Occipital lobe (tissue), 3 donors: ENCODE measurements at places on chromosomes 1 and 21.

DNA sequence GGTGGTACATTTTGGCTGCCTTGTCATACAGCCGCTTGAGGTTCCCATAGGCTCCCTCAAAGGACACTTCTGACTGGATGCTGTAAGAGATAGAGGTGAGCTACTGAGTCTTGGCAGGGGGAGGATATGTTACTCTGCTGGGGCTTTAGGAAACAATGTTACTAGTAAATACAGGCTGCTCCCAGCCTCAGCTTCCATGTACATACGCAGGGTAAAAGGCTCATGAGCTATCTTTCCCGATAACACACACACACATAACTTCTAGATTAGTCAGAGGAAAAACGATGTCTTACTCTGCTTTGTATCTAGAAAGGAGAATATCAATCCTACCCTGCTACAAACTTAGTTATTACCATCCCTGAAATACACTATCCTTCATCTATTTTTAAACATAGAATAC lies 14.3 kb downstream of the SMG5 start:
- DNase-seq = no peak

DNA sequence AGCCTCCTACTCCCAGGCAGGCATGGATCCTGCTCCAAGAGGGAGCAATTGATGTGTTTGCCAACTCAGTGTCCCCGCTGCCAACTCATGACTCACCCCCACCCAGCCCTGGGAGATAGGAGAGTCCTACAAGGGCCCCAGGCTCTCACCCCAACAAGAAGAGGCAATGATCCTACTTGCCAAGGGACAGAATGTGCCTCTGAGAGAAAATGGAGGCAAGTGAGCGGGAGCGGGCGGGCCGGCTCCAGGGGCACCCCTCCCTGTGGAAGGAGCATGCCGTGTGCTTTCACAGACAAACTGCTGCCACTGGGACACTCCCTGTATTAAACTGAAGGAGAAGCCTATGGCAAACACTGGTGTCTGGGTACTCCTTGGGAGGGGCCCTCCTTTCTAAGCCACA lies 16.7 kb downstream of the PKP1 start:
- DNase-seq = no peak

DNA sequence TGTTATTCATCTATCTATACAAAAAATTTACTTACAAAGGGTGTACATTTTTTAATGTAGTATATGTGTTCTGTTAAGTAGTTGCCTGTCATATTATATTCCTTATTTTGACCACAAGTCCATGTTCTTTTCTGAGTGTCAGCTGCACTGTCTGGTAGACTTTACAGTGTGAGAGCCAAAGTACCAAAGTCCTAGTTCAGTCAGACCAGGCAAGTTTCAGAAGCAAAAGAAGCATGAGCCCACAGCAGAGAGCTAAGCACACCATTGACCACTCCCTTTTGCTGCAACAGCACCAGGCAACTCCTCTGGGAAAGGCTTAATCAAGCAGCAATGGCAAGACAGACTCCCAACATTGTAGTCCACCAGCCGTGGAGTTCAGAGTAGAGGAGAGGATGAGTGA lies 631.9 kb upstream of the PKN2 start:
- DNase-seq = no peak

GRCh38 chr1:109777980-109778625 lies 14.4 kb upstream of the EPS8L3 start:
- no peak for DNase-seq

GRCh38 chr1:174956976-174957375 lies 42.8 kb upstream of the CACYBP start:
- DNase-seq = no peak

DNA sequence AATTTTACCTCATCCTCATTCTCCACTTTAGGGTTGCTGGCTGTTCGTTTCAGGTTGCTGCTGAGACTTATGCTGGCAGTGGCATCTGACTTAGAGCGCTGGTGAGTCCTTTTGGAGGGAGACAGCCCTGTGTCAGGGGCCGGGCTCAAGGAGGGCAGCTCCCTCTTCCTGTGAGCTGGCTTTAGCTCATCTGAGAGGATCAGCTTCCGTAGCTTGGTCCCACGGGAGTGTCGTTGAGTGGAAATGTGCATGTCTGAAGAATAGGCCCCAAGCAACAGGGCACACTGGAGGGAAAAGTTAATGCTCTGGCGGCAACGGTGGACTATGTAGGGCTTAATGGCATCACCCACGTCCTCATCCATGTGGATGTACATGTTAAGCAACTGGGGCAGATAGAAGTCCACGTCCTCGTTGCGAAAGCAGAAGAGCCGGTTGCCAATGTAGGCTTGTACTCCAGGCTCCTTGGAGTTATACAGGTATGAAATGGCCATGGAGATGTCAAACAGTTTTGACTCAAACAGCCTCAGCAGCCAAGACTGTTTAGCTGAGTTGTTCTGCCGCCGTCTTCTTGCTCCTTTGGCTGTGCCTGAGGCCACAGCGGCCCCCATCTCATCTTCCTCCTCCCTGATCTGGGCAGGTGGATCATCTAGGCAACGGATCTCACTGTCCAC lies 11.5 kb downstream of the PI4KB start:
- no peak for DNase-seq

- DNase-seq = no peak
Measured at GRCh38 chr1:226988334-226988666, 48.2 kb downstream of the COQ8A start.

- no peak for DNase-seq
Measured at GRCh38 chr1:1616045-1616790, 918 bp downstream of the MIB2 start.

DNA sequence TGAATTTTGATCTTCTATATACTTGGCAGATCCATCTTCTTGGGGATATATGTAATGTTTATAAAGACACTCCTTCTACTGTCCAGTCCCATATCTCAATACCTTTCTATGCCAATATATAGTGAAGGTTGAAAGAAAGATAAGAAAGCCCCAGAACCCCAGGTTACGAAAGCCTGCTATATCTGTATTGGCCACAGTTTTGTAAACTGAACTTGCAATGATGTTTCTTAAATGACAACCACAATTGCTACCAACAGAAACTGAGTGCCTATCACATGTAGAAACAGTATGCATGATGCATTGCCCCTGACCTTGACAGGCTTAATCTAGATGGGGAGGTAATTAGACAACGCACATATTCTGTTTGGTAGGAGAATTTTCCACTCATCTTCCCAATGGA lies 7.8 kb upstream of the RIMKLA start:
- no peak for DNase-seq

- DNase-seq = no peak
Measured at GRCh38 chr1:232890340-232890943, 60.0 kb upstream of the NTPCR start.

DNA sequence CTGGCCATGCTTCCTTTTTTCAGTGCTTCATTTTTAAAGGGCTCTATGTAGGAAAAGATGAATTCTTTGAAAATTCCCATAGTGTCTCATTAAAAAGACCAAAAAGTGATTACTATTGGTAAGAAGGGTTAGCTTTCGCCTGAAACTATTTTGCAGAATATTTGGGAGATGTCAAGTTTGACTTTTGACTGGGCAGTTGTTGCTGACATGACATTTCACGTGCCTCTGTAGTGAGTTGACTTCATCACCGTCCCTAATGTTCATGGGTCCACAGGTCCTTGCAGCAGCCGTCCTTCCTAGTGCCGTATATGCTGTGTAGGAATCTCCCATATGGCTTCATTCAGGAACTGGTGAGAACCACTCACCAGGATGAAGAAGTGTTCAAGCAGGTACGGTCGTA lies 88.7 kb upstream of the KIF1B start:
- DNase-seq = no peak

GRCh38 chr1:156069490-156070455 lies 8.8 kb downstream of the RAB25 start:
- no peak for DNase-seq

- no peak for DNase-seq
Measured at GRCh38 chr1:40703316-40703715, 11.8 kb downstream of the NFYC start.

DNA sequence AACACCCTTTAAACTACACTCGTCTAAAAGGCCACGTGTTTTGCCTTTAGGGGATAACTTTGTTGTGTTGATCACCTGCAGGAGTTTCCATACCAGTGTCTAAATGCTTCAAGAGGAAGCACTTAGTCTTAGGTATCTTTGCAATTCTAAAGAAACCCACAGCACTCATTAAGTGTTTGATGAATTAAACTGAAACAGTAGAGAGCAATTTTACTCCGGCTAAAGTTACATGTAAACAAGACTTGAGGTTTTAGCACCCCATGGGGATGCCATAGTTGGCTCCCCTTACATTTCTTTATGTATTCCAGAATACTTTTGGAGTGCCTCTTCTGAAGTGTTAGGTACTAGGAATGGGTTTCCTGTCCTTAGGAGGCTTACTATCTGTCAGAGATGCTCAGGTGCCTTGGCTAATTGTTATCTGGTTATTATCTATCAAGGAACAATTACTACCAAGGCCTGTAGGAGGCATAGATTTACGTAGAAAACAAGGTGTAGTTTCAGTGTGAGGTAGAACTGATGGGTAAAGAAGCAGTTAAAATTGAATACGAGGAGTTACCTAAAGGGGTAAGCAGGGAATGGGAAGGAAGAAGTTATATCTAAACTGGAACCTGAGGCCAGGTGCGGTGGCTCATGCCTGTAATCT lies 176.8 kb upstream of the SAMSN1 start:
- DNase-seq = no peak

- DNase-seq = no peak
Measured at GRCh38 chr1:101706366-101706765, 290.4 kb downstream of the OLFM3 start.

GRCh38 chr1:53258216-53258615 lies 19.9 kb upstream of the MAGOH start:
- no peak for DNase-seq

DNA sequence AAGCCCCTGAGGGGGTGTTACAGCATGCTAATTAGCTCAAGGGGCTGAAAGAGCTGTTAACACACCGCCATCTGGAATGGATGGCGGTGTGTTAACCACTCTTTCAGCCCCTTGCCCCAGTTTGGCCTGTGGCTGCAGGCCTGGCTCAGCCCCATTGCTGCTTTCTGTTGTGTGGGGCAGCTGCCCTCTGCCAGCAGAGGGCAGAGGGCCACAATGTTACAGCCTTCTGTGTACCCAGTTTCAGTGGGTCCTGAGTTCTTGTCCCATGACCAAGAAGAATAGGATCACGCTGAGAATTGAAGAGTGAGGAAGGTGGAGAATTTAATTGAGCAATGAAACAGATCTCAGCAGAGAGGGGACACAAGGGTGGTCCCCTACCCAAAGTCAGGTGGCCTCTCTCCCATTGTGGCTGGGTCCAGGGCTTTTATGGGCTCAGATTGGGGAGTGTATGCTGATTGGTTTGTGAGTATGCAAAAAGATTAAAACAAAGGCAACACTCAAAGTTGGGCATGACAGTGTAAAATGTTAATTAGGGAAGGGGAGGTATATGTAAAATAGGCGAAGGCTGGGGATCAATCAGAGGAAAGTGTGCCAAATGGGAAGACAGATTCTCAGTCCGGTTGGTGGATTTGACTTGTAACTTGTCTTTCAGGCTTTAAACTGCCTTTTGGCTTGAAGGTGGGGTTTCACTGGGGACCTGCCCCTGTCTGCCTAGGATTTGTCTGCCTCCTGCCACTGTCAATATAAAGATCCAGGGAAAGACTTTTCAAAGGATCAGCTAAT lies 142.2 kb downstream of the RABGAP1L start:
- DNase-seq = no peak

DNA sequence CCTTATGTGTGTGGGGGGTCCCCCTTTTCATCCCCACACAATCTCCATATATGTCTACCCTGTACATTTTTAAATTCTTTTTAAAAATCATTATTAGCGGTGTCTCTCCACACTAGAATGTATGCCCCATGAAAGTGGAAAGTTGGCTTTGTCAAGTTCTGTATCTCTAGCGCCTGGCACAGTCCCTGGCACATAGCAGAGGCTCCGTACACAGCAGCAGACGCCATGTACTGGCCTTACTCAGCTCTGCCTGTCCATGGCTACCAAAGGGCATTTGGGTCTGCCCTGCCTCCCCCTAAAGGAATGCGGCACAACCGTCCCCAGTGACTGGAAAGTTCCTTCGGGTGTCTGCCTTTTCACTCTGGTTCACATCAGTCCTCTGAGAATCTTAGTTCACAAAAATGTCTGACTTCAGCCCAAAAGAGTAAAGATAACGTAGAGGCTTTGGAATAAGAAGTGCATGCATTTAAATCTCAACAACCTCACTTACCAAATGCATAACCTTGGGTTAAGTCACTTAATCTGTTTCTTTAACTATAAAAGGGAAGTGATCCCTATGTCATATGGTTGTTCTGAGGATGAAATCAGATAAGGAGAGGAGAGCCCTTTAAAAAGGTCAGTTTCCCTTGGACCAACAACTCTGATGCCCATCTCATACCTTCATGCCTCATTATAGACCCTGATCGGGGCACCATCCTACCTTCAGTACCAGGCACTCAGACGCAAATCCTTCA lies 61.1 kb downstream of the CD46 start:
- DNase-seq = no peak

DNA sequence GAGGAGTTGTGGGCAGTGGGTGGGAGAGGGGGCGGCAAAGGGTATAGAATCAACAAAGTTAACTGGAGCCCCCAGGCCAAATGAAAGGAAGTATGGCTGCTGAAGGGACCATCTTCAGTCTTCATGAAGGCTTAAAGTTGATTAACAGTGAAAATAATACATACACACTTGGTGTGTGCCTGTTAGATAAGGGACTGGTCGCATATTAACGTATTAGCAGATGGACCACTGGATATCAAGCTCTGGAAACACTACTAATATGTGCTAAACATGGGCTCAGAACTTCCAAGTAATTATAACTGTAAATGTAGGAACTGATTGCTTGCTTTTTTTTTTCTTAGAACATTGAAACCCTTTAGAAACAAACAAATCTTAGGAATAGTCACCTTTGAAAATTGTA lies 224.7 kb upstream of the KIAA0040 start:
- no peak for DNase-seq

DNA sequence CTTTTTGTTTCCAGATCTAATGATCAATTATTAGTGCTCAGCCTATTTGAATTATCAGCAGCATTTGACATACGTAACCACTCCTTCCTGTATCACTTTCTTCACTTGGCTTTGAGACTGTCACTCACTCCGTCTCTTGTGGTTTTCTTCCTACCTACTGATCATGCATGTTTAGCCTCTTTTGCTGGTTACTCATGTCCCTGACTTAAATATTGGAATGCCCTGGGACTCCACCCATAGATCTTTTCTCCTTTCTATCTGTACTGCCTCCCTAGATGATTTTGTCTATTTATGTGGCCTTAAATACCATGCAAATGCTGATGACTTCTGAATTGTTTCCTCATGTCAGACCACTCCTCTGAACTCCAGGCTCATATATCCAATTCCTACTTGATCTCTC lies 57.7 kb upstream of the PDE4B start:
- DNase-seq = no peak

DNA sequence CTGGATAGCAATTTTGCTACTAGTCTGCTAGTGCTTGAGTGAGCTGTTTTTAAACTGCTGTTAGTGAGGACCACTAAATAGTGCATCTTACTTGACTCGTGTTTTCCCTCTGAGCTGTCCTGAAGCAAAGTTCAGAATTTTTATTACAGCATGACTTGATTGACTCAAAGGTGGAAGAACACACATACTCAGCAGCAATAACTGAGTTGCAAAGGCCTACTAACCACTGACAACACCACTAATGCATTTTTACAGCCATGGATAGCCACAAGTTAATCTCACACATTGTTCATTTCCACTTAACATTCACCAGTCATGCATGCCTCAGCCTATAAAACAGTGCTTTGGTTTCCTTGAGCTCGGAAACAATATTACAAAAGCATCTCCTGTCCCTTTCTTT lies 148.7 kb downstream of the RUNX1 start:
- DNase-seq = no peak
